Omental fat pad (tissue), 4 donors: ENCODE measurements at places on chromosomes 4 and X. TPM values are rescaled to one million over a fixed set of nuclear protein-coding genes. Genes with fewer than 3 reads are reported as not detected.

The PCDH10 gene
- 0.46 TPM for total RNA-seq

The FAT1 gene
- total RNA-seq = 35.3 TPM

The SMIM10L2A gene
- total RNA-seq = 0.79 TPM

DNA sequence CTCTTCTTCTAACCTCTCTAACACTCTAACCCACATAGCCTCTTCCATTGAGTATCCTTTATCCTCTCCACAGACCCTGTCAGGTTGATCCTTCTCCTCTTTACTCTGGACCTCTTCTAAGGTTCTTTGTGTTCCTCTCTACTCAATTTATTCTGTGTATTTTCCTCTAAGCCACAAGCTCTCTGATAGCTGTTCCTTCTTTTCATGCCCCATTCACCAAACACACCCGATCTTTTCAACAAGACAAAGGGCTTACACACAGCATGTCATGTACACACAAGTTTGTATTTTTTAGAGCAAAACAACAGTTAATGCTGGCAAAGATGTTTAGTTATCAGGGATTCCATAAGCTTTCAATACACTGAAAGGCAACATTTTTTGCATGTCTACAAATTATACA is 1.9 kb downstream of the SPIN2B start:
- no peak for DNase-seq

DNA sequence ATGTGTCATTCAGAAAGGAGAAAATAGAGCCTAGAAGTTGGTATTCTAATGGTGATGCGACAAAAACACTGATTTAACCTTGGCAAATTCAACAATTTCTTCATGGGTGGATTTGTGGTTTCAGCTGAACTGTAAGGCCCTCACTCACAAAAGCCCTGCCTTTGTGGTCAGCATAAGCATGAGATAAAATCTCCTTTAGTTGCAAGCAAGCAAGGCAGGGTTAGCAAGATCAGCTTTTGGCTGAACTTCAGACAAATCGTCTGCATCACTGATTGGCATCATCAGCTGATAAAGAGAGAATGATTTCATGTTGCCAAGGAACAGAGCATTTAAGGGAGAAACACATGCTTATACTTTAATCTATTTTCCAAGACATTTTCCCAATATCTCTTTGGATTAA is 2582.2 kb downstream of the PCDH7 start:
- DNase-seq = no peak

GRCh38 chr4:75598390-75598789 is 31.9 kb downstream of the CDKL2 start:
- no peak for DNase-seq

DNA sequence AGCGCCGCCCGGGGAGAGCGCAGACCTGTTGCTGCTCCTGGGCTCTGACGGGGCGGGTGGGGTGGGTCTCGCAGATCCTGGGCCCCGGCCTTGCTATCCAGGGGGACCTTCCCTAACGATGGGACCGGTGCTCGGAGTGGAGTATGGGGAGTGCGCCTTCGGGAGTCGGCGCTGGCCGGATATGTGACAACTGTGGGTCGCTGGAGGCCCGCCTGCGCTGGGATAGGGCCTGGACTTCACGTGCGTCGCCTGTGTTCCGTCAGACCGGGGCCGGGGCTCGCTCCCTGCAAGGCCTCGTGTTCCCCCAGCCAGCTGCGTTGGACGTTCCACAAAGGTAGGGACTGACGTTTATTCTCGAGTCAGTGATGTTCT is 1.3 kb downstream of the TBL1X start:
- DNase-seq = no peak

- DNase-seq = no peak
Observed at GRCh38 chr4:139813881-139814280, 148.3 kb downstream of the MGST2 start.

- DNase-seq = no peak
Observed at GRCh38 chr4:114658179-114658578, 59.6 kb downstream of the UGT8 start.

- DNase-seq = no peak
Observed at GRCh38 chrX:135984256-135984655, 979 bp upstream of the SLC9A6 start.
